ENCODE measurements at places on chromosomes 1 and 21. TPM values are rescaled to one million over a fixed set of nuclear protein-coding genes. Genes with fewer than 3 reads are reported as not detected.

GRCh38 chr1:222033450-222033849 is 291.6 kb upstream of the DUSP10 start:
- DNase-seq: no peak

DNA sequence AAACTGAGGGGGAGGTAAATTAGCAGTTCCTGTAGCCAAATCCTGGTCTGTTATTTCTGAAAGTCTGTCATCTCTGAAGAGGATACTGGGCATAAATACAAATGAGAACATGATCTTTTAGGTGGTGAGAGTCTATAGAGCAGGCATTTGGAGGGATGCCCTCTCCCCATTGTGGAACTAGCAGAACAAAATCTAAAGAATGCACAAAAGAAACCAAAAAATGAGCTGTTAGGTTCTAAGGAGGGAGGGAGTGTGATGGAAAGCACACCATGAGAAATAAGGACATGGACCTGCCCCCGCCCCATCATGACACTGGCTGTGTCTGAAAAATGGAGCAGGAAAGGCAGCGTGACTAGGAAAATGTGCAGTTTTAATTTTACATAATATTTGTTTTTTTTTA is 262.0 kb downstream of the KIF26B start:
- DNase-seq: no peak

- DNase-seq: no peak
Measured at GRCh38 chr1:166695115-166695514, 144.2 kb upstream of the POGK start.

The SPRR2E gene
- total RNA-seq: not detected

DNA sequence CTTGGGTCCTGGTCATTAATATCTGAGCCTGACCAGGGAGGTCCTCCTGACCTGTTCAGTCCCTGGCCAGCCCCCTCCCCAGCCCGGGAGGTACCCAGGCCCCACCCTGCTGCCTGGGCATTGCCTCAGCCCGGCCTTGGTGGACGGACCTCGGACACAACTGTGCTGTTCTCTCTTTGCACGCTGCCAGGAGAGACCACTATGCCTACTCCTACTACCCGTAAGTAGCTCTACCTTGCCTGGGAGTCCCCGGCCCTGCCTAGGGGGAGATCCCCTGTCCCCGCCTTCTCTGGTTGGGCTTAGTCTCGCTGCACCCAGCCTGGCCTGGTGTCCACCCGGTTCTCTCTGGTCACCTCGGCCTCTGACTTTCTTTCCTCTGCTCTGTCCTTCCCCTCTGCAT is 53.2 kb downstream of the PTPRU start:
- no peak for DNase-seq

DNA sequence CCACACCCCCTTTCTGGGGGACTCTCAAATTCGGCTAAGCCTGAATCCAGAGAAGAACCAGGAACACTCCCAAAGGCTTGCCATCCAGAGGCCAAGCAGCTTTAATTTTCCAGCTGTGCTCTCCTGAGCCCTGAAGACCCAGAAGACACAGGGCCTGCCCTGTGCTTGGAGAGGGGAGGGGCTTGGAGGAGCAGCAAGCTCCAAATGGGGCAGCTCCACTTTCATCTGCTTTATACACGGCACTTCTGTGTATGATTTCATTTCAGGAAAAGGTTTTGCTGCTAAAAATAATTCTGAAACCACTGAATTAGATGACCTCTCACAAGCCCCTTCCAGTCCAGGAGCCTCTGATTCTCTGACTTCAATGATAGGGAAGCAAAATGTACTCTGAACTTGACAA is 39.2 kb upstream of the CTTNBP2NL start:
- no peak for DNase-seq

DNA sequence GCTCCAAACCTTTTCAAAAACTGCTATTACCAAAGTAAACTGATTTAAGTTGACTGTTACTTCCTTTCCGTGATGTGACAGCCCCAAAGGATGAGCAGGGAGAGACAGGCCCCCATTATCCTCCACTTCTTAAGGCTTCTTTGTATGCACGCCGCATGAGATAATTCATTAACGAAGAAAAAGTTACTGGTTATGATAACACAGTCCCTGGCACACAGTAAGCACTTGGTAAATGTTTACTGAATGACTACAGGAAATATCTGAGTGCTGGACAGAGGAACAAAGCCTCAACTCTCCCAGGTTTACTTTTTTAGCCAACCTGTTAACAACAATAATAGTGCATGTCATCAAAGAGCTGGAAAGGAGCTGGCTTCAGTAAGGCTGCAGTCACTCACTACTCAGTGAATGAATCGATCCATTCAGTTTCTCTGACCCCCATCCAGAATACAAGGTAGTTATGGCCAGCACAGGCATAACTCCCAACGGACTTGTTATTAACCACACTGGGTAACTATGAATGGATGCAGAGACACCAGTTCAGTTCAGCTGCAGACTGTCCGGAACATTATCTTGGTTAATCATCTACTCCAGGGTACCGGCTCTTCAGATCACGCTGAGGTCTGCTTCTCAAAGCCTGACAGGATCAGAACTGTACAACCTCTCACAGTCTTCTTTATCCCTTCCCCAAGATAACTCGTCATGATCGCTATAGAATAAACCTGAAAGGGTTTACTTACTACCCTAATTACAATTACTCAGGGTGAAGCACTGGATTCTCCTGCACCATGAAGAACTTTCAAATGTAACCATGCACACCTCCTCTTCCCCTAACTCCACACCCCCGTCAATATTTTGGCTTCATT is 58.3 kb downstream of the TGFBR3 start:
- no peak for DNase-seq

The LCE2A gene
- not detected for total RNA-seq

GRCh38 chr1:119713039-119713748 is 1.5 kb downstream of the PHGDH start:
- DNase-seq: no peak

Measured in PC-3 (cell line).